ENCODE measurements at places on chromosomes 2 and 18. TPM values are rescaled to one million over a fixed set of nuclear protein-coding genes. Genes with fewer than 3 reads are reported as not detected.

DNA sequence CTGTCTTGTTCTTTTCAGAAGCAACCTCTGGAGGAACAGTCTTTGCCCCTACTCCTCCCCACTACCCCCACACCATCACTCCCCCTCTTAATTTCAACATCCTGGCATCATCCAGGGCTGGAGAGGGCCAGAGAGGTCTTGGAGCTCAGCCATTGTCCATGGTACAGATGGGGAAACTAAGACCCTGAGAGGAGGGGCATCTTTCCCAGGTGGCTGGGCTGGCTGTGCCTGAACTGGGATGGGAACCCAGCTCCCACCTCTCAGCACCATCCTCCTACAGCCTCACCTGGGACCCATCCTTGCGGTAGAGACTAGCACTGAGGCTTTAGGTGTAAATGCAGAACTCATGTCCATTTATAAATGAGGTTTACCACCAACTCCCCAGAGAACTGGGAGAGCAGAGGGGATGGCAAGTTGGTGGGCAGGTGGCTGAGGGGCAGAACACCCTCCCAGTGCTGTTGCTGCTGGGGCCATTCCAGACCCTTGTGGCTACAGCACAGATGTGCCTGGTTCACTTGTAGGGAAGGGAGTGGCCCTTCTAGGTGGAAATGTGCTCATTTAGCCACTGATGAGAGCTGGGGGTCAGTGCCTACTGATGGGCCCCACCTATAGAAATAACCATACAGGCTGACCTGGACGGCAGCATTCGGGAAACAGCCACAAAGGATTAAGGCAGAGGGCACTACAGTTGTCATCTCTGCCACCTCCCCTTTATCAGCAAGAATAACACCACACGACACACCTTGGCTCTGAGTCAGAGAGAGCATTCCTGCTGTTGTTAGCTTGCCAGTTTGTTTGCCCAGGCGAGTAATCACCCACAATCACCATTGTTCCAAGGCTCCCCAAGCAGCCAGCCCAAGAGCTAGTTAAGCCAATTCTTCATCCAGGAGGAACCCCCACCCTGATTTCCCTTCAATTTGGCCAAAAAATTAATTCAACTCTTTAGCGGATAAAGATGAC lies 2.1 kb downstream of the MLPH start:
- no peak for DNase-seq

- no peak for DNase-seq
These were observed 67.6 kb upstream of the SERTAD2 start for GRCh38 chr2:64721320-64721623.

DNA sequence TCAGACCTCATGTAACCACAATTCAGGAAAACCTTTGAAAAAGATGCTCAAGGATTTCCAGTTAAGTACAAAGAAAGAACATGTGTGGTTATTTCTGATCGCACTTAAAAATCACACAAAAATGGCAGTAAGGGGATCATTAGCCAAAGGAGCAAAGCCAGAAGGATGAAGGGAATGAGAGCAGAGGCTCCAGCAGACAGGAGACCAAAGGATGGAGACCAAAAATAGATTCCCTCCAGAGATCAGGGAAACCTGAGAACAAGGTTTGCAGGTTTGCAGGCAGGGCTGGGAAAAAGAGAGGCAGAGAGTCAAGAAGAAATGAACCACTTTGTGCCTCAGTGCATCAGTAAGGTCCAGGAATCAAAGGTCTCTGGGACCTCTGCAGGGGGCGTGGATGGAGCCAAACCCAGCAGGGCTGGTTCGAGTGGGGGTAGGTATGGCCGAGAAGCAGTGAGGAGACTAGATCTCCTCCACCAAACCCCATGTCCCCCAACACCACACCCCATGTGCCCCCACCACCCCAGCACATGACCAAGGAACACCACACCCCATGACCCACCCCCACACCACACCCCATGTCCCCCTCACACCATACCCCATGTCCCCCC lies 98.5 kb upstream of the GPC1 start:
- no peak for DNase-seq

DNA sequence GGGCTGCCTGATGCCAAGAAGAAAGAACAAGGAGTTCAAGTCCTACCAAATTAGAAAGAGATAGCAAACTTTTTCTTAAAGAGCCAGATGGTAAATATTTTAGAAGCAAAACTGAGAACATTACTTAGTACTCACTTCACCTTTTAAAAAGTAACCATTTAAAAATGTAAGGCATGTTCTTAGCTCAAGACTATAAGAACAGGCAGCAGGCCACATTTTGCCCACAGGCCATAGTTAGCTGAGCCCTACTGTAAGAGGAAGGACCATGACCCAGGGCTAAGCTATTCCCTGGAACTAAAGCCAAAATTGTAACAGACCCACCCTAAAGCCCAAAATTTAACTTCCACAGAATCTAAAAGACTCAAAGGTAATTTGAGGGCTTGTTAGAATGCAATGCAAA lies 31.3 kb downstream of the USP40 start:
- no peak for DNase-seq

- DNase-seq = no peak
These were observed 93.6 kb downstream of the ZFP36L2 start for GRCh38 chr2:43132683-43133301.

DNA sequence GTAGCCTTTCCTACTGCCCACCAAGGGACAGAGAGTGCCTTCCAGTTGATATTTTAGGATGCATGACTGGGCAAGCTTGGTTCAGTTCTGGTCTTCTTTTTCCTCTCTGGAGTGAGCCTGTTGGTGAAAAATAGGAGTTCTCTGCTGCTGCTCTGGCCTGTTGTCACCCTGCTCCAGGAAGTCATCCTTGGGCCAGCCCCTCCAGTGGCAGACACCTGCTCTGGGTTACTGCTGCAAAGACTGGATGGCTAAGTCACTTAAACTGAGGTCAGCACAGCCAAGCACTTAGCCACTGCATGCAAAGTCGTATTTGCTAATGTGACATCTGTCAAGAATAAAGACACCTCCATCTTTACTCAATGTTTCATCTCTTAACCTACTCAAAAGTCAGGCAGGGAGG lies 219.6 kb upstream of the ID2 start:
- DNase-seq = no peak

GRCh38 chr2:204257781-204258180 lies 287.5 kb upstream of the PARD3B start:
- DNase-seq = no peak

DNA sequence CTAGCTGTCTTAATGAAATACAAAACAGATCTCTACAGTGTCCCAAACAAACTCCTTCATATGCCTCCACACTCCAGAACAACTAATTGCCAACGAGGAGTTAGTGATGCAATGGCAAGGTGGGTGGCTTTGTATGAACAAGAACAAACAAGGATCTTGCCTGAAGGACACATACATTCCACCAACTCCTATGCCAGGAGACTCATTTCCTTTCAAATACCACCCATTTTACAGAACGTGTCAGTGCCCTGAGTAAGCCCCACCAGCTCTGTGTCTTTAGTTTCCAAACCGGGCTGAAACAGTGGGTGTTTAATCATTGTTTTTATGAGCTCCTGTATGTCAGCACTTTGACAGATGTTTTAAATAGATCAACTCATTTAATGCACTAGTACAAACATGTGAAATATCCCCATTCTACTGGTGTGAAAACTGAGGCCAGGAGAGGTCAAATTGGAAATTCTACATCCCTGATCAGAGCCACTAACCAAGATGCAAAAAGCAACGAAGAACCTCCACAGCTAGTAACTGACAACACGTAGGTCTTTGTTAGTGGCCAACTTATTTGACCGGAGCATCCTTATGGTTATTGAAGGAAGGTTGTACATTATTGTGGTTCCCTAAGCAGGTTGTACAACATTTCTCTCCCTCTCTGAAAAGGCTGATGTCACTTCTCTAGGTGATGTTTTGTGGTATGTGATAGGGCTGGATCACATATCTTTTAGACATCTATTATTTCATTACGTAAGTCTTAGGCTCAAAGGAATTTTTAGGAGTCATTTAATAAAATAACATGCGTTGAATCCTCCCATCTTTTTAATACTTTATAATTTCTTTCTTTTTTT lies 534.9 kb upstream of the TNP1 start:
- DNase-seq = no peak

Gene TMEM178A
- 0.89 TPM for total RNA-seq

Gene PRADC1
- total RNA-seq = 4.7 TPM

Gene ACVR1C
- total RNA-seq = 8.5 TPM

Gene SULT6B1
- total RNA-seq = not detected

Gene NPPC
- total RNA-seq = not detected

Gene LPIN1
- total RNA-seq = 86.7 TPM

Gene POTEI
- not detected for total RNA-seq

Gene SCG2
- not detected for total RNA-seq

All from T-helper 17 cell (primary cell).